ENCODE measurements at places on chromosomes 13 and 19.

- no peak for DNase-seq
These were observed 2.0 kb downstream of the SPART start for GRCh38 chr13:36344173-36344572.

GRCh38 chr19:13347367-13347766 lies 158.9 kb downstream of the CACNA1A start:
- no peak for DNase-seq

DNA sequence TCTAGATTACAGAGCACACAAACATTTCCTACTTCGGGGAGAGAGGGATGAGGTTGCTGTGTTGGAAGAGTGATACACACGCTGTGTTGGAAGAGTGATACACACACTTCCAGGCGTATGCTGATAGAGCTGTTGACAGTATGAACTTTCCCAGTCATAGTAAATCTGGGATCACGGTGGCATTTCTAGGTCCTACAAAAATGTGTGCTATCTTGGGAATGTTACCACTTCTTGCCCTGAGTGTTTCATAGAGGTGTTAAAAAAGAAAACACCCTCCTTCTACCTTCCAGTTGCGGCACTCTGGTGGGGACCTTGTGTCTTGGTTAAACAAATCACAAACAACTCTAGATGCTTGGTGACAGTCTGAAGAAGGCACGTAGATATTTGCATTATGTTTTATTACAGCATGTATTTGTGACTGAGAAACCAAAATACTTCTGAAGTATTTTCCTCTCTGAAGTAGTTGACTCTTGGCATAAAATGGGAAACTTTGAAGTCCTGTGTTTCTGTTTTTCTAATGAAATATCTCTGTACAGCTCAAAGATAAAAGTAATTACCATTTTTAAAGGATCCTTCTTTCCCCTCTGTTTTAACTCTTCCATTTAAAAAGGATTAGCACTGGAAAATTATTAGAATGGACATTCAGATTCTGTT lies 52.5 kb downstream of the ARHGAP35 start:
- no peak for DNase-seq

DNA sequence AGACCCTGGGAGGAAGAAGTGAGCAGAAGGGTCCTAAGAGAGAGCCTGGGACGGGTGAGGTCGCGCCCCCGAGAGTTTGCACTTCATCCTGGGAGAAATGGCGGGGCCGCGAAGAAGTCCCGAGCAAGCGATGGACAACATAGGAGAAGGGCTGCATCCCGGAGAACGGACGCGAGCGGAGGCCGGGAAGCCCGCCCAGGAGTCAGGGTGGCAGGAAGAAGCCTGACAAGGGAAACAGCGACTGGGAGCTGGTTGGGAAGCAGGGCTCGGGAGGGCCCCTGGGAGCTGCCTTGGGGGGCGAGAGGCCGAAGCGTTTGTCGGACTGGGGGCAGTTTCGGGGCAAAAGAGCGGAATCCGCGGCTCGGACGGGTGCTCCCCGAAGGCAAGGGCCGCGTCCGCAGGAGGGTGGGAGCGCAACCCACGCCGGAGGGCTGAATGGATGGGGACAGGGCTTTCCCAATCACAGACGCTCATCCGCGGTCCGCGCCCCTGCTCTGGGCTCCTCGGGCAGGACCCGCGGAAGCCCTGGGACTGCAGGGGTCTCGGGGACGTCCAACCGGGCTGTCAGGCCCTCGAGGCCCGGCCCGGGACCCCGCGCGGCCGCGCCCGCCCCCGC lies 469 bp downstream of the ABHD17A start:
- DNase-seq: no peak

- no peak for DNase-seq
These were observed 33.1 kb upstream of the SERP2 start for GRCh38 chr13:44340508-44340907.

DNA sequence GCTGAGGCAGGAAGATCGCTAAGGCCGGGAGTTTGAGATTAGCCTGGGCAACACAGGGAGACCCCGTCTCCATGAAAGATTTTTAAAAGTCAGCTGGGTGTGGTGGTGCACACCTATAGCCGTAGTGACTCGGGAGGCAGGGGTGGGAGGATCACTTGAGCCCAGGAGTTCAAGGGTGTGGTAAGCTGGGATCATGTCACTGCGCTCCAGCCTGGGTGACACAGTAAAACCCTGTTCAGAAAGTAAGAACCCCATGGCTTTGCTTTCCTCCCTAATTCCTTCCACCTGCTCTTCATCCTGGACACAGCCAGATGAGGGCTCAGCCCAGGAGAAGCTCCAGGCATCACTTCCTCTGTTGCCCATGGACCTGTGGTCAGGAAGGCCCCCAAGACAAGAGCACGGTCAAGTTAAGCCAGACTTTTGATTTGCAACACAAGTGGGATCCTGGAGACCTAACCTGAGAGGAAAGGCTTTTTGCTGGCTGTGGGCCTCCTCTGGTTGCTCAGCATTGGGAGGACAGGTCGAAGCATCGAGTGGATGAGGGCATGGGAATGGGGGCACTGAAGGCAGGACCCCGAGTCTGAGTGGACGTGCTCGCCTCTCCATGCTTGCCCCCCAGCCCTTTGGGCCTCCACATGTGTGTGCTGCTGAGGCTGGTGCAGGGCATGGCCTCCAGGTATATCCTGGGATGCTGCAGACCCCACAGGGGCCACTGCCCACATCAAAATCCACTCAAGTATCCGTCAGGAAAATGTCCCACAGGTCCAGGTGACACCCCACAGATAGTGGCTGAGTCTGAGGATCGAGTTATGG lies 25.4 kb downstream of the TUBA3C start:
- DNase-seq: no peak

GRCh38 chr13:108915095-108915633 lies 285.8 kb downstream of the MYO16 start:
- DNase-seq: no peak

GRCh38 chr13:28890712-28891111 lies 70.6 kb downstream of the MTUS2 start:
- no peak for DNase-seq

- DNase-seq: no peak
These were observed 17.0 kb downstream of the RBM26 start for GRCh38 chr13:79389026-79389425.

GRCh38 chr13:113919761-113920559 lies 53.9 kb downstream of the C13orf46 start:
- no peak for DNase-seq

DNA sequence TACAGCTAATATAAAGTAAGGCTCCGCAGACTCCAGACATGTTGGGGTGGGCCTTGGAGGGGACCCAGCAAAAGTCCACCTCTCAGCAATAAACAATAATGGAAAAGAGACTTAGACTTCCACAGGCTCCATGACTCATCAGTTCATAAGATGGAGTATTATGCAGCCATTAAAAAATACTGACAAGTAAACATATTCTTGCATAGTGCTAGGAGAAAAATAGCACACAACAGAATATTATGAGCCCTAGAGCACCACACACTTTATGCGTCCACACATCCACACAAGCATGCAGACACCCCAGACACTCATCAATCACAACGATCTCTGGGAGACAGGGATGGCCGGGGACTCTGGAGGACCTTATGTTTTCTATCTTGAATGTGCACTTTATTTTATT lies 46.0 kb downstream of the PDCD5 start:
- no peak for DNase-seq

GRCh38 chr13:59274958-59275727 lies 888.6 kb downstream of the DIAPH3 start:
- no peak for DNase-seq

DNA sequence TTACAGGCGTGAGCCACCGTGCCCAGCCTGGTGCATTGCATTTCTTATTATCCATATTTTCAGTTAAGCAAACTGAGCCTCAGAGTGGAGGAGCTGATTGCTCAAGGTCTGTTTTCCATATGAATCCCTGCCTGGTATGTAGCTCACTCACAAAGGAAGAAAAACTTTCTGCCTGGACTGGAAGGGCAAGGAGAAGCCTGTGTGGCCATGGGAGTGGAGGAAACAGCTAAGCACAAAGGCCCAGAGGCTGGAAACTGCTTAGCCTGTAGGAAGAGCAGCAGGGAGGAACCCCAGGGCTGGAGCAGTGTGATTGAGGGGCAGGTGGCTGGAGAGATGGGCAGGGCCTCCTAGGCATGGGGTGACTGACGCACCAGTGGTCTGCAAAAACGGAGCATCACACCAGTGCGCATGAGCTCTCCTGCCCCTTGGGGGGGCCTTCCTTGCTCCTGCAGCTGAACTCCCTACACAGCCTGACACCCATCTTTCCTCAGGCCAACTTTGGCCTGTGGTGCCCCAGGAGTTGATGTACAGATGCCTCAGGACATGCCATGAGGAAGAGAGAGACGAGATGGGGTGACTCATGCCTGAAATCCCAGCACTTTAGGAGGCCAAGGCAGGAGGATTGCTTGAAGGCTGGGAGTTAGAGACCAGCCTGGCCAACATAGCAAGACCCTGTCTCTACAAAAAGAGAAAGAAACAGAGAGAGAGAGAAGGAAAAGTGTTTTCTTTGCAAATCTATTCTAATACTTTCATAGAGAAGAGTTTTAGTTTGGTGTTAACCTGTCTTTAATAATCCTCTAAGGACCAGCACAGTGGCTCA lies 2.8 kb upstream of the HNRNPM start:
- no peak for DNase-seq

DNA sequence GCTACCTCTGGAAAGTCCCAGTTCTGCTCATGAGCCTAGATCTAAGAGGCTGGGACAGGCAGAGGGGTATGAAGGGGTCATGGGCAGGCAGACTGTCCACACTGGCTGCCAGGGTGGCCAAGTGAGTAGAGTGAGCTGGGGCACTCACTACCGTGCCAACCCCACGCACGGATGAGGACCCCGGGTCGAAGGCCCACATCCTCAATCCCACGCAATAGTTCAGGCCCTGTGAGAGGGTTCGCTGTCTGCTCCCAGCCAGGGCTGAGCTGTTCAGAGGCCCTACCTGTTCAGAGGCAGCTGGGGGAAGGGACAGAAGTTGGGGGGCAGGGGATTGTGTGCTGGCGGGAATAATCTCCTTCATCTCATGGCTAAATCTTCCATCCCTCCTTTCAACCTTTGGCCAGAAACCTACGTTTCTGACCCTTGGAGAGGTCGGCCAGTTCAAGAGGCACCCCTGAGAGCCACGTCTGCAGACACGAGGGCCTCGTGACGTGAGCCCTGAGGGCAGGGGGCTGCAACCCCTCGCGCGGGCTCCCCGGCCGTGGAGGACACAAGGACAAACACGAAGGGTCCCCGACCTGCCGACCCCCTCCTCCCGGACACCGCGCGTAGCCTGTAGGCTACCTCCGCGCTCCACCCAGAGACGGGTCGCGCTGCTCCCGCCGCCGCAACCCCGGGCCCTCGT lies 1.0 kb upstream of the RPS5 start:
- DNase-seq: no peak

GRCh38 chr19:12578641-12579040 lies 27.4 kb upstream of the ZNF564 start:
- DNase-seq: no peak

DNA sequence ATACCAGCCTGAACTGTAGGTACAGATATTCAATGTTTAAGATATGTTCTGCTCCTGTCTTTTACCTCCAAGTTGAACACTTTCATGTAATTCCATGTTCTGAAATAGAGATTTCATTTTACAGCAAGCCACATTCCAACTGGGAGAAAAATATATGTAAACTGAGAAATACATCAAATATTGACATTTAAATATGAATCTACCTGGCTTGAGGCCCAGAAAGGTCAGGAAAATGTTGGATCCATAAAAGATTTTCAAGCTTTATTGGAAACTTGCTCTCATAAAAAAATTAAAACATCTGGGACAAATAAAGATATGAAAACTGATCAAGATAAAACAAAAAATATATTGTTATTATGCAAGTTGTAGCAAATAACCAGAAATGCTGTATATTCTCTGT lies 1078.7 kb upstream of the ATXN8OS start:
- DNase-seq: no peak

DNA sequence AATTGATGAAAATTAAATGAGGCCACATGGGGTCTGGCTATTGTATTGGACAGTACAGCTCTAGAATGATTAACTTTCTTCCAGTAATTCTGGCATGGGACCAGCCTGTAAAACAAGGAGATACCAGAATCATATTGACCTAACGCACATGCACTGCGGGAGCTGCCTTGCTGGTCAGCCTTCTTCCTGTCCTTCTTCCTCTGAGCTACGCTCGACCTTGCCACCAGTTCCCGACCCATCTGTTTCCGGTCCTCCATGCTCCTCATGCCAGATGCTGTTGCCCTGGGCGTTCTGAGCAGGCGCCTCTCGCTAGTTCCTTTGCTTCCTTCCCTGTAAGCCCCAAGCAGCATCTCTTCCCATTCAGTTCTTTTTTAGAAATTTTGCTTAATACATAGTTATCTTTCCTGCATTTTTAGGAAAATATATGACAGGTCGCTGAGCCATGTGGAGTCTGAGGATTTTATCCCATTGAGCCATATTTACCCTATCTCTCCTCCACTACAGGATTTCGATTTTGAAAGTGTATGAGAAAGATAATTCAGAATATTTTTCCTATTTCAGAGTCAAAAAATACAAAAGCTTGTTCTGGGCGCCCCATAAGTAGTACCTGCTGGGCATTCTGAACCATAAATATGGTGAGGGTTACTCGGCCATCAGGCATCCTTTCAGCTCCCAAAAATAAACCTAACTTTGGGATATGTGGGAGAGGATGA lies 38.6 kb downstream of the TNFRSF19 start:
- peak; percentile 69 for DNase-seq

DNA sequence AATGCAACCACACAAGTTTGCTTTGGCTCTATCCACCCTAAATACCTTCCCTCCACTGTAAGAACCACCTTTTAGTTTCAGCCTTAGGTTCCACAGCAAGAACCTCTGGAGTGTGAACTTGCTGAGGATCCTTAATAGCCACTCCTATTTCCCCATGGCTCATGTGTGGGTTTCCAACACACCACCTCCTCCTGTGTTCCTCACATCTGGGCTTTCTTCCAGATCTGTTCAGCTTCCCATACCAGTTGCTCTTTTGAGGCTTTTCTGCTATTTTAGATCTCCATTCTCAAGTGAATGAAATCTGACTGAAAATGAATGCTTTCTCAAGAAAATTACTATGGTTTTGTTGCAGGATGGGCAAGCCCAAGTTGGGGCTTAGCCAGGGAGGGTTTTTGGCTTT lies 104.8 kb upstream of the MIR17HG start:
- DNase-seq: no peak

DNA sequence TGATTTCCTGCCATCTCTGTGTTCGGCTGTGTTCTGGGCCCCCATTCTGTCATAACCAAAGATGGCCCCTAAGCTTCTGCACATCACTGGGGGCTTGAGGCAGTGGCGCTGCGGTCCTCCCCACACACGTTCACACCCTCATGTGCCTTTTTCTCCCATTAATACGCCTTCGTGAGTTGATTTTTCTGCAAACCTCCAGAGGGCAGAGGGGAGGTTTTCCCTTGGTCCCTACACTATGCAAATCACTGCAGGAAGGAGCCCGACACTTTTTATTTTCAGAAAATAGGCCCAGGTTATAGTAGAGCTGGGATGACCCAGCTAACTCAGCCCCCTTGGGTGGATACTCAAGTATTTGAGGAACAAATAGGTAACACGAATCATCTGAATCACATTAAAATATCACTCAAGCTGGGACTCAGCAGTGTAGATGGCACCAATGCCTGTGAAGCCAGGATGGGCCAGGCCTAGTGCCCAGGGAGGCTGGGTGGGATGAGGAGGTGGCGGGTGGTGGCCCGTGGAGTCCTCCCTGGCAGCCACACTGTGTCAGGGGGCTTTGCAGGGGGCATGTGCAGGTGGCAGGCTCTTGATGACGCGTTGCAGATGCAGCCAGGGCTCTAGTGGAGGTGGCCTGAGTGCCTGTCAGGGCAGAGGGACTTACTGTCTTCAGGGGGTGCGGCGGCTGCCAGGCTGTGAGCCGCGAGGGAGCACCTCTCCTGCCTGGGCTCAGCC lies 234.3 kb downstream of the TEX29 start:
- DNase-seq: no peak

GRCh38 chr13:48491423-48492095 lies 41.3 kb downstream of the RCBTB2 start:
- DNase-seq: no peak

Data from glomerular endothelial cell (primary cell).